ENCODE measurements at places on chromosomes 13 and 19.

- no peak for DNase-seq
Measured at GRCh38 chr13:57511603-57512002, 119.9 kb upstream of the PCDH17 start.

DNA sequence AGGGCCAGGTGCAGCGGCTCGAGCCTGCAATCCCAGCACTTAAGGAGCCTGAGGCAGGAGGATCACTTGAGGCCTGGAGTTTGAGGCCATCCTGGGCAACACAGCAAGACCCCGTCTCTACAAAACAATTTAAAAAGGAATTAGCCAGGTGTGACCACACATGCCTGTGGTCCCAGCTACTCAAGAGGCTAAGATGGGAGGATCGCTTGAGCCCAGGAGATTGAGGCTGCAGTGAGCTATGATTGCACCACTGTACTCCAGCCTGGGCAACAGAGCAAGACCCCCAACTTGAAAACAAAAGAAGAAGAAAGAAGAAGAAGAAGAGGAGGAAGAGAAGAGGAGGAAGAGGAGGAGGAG is 47.7 kb downstream of the LATS2 start:
- DNase-seq: no peak

GRCh38 chr13:47594833-47595232 is 406.2 kb downstream of the SUCLA2 start:
- no peak for DNase-seq

DNA sequence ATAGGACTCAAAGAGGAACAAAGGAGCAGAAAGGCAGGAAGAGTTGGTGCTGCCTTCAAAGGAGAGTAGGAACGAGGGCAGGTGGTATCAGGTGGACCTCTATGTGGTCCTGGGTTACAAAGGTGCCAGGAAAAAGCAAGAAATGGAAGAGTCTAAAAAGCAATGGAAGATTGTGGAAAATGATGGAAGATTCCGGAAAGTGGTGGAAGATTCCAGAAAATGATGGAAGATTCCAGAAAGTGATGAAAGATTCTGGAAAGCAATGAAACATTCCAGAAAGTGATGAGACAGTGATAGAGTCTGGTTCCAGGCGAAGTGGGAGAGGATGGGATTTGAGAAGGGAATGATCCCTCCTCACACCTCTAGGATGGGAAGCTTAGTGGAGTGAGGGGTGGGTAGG is 55.3 kb downstream of the ZNF557 start:
- DNase-seq: no peak

DNA sequence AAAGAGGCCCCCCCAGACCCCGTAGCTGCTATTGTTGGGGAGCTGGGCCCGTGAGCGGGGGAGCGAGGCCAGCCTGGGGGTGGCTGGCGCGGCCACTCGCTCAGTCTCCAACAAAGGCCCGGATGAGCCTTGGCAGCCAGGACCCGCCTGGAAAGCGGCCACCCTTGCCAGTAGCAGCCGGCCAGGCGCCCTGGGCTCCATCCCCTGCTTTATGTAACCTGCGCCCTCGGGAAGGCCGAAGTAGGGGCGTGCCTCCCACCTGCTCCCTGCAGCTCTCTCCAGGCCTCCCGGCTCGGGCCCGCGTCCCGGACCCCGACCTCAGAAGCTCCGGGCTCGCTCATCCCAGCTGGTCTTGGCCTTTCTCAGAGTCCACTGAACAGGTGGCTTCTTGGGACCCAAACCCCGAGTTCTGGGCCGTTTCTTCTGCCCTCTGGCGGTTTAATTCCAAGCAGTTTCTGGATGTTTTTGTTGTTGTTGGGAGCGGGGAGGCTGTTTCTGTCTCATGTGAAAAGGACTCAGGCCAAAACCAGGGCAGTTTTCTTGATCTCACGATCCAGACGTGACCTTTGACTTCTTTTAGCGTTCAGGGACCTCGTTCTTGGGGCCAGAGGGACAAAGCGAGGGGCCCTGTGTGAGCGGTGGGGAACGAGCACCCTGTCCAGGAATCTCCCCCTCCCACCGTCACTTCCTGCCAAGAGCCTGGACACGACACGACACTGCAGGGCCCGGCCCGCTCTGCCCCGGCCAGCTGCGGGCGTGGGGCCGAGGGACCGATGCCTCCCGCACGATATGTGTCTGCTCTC is 1.2 kb downstream of the CDC34 start:
- no peak for DNase-seq

GRCh38 chr13:30718661-30719524 is 16.4 kb upstream of the ALOX5AP start:
- no peak for DNase-seq

- DNase-seq: no peak
Measured at GRCh38 chr19:16367261-16367683, 42.6 kb downstream of the KLF2 start.

DNA sequence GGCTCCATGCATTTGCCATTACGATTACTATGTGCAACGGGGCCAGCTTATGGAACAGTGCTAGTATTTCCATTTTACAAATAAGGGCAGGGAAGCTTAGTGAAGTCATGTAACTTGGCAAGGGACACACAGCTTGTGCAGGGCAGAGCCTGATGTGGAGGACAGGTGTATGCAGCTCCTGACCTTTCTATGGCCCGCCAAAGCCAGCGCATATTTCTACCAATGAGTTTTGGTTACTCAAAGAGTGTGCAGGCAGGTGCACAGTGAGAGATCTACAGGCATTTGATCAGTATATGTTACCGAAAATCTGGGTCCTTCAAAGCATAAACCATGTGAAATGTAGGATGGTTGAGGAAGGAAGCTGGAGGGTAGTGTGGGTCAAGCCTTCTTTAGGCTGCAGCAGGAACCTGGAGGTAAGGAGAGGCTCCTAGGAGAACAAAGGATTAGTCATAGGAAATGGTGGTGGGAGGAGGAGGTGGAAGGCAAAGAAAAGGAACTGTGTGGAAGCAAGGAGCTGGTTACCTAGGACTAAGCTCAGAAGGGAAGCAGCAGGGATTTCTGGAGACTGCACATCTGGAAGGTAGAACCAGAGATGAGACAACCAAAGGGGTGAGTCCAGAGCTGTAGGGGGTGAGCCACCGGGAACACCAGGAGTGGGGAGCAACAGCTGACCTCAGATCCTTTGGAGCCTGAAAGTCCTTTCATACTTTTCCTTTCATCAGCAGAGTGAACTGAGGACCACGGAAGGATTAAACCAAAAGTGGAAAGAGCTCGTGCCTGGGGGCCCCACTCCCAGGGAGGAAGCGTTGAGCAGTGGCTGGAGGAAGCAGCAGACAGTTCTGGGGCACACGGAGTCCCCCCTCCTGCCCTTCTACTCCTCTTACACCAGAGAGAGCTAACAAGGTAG is 4.2 kb upstream of the PDX1 start:
- no peak for DNase-seq
